ENCODE measurements at places on chromosomes 16 and 17.

DNA sequence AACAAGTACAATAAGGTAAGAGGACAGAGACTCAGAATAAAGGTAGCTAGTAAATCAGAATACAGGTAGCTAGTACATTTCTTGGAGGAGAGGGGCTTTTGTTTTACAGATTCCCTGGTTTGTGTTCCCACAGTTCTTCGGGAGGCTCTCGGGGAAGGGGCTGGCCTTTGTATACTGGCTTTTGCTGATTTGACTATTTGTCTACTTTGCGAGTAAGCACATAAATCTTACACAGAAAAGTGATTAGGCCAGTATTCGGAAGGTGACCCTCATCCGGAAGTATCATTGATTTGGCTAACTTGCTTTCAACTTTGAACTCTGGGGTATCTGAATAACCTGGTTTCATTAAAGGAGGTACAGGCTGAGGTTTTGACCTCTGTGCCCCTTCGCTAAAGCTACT, 21.4 kb upstream of the SNTB2 start:
- no peak for DNase-seq

- no peak for DNase-seq
Observed at GRCh38 chr17:35998018-35998545, 3.3 kb downstream of the CCL15 start.

DNA sequence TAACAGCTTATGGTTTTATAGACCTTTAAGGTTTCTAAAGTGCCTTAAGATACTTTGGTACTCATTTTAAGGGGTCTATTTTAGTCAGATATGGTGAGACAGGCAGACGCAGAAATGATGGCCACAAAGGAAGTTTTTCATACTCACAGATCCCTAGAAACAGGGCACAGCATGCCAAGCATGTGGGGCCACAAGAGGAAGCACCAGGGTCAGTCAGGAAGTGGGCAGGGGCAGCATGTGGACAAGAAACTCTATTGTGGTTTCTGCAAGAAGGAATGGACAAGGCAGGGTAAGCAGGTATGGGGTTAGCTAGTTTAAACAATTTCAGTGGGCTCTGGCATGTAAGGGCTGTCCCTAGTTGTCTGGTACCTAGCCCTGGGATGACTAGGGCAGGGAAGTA, 8.5 kb downstream of the EFCAB3 start:
- no peak for DNase-seq

DNA sequence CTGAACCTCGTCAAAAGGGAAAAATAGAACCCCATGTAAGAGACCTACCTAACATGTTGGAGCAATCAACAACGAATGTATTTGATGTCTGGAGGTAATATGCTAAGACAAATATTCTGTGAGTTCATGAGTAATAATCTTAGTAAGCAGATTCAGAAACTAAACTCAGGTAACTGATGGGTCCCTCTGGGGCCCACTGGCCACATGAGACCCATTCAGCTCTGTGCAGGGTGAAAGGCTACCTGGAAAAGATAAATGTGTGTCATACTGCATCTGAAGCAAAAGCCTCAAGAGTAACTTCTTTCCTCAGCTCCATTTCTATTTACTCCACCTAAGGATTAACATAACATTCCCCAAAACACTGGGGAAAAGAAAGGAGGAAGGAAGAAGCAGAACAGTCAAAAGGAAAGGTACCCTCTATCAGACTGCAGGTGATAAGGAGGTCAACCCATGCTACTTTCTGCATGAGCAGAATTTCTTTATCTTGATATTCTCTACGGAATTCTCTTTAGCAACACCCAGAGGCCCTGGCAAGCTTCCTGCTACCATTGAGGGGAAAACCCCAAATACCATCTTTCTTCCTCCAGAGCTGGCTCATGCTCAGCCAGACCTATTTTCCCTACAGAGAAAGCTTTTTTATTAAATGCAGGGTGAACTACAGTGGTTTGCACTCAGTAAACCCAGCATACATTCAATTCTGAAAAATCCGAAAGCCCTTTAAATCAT, 37.7 kb upstream of the ABCA6 start:
- no peak for DNase-seq

DNA sequence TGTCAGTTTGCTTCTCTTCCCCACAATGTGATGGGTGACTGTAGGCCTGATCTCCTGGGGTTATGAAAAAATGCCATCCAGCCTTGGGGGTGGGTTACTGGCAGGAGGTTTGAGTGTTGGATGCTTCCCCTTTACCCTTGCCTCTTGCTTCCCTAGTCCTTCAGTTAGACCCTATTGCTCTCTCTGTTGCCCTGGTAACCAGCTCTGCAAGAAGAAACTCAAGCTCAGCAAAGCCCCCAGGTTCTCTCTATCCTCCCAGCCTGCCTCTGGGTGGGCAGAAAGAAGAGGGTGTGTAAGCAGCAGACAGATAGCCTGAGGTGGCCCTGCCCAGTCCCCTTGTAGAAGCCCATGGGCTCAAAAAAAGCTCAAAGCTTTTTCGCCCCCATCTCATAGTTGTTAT, 2.8 kb upstream of the RAPGEFL1 start:
- no peak for DNase-seq

DNA sequence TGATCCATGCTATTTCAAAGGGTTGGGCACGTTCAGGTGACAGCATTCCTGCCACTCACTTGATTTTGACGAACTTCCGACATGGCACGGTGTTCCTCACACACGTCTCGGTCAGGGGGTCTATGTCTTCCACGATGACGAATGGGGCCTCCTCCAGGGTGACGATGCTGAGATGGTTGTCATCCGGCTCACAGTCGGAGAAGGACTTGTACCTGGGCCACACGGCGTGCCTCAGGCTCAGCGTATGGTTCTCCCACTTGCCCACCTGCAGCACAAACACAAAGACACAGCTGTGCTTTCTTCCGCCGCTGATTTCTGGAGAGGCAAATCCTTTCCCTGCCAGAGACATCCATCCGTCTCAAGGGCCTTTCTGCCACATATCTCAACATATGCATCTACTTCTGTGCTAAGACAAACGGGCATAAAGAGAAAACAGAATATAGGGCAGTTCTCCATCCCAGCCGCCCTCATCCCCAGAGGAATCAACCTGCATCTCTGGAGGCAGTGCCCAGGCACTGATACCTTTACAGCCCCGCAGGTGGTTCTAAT, 332.5 kb downstream of the GRIN2A start:
- DNase-seq = no peak

DNA sequence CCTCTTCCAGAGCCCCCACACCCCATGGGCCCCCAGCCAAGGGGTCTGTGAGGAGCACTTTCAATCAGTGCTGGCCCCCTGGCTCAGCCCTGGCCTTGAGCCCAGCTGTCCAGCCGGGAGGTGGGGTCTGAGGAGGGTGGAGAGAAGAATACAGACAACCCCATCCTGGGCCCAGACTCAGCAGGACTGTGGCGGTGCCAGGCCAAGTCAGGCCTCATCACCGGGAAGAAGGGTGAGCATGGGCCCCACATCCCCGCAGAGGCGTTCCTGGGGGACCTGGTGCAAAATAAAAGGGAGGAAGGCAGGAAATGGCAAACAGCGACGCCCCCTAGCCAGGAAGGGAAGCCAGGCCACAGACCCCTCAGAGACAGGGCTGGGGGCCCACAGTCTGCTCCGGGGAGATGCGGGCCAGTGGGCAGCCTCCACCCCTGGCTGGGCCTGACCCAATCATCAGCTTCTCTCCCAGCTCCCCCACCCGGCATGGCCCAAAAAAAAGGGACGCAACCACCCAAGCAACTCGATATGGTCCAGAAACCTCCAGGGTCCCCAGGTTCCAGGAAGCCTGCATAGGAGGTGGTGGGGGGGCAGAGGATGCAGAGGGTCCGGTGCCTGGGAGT, 20.6 kb downstream of the ZNF423 start:
- no peak for DNase-seq

DNA sequence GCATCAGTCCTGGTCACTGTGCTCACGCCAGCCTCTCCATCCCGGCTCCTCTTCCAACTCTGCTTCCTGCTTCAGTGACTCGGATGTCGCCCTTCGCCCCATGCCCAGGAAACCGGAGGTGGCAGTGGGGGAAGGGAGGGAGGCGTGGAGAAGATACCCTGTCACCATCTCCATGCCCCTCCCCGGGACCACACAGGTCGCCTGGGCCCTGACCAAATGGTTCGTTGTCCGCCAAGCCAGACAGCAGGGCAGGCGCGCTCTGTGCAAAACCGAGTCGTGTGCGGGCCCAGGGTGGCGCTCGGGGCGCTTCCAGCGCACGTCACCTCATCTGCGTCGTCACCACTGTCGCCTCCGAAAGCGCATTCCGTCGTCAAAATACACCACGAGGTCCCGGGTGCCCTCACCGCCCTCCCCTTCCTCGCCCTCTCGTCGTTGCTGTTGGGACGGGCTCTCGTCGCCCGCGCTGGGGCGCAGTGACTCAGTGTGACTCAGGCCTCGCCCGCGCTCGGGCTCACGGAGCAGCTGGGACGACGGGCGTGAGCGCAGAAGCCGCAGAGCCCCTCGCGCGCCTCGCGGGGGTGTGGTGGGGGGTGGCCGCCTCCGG, 39.2 kb downstream of the ZNF778 start:
- no peak for DNase-seq

- DNase-seq = no peak
Observed at GRCh38 chr17:35486920-35487732, 38.6 kb upstream of the SLFN13 start.

- DNase-seq = no peak
Observed at GRCh38 chr16:11253009-11253994, 2.7 kb downstream of the SOCS1 start.

- DNase-seq = no peak
Observed at GRCh38 chr16:29673501-29673900, 5.5 kb upstream of the QPRT start.

- no peak for DNase-seq
Observed at GRCh38 chr17:72613396-72613795, 479.1 kb downstream of the SLC39A11 start.

Measured in thoracic aorta (tissue), 2 donors.